GM10248 (cell line): ENCODE measurements at places on chromosomes 4 and X.
A peak's percentile ranks its signal among the peaks of the same experiment; 100 is the strongest.

DNA sequence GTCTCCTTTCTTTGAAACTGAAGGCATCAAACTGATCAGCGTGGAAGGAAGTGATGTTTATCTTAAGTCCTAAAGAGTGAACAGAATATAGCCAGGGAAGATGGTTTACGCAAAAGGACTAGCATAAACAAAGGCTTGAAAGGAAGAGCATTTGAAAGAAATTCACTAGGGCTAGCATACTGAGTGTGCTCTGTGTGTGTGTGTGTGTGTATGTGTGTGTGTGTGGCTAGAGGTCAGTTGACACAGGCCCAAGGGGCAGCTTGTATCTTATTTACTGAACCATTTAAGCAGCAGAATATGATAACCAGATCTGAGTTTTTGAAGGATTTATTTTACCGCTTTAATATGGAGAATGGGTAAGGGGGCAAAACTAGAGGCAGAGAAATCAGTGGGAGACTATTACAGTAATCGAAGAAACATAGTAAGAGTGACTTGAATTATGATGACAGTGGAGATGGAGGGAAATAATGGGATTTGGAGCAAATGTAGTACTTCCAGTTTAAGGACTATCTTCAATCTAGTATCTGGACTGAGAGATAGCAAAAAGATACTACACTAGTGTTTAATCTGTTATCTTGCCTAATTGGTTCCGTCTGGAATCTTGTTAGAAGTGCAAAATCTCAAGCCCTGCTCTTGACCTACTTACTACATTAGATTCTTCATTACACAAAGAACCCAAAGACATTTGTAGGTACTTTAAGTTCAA is 36.9 kb downstream of the CEP44 start:
- no peak for DNase-seq

- no peak for DNase-seq
Measured at GRCh38 chrX:10178866-10179463, 22.2 kb downstream of the CLCN4 start.

GRCh38 chr4:6768539-6768905 is 14.0 kb upstream of the KIAA0232 start:
- DNase-seq = no peak

DNA sequence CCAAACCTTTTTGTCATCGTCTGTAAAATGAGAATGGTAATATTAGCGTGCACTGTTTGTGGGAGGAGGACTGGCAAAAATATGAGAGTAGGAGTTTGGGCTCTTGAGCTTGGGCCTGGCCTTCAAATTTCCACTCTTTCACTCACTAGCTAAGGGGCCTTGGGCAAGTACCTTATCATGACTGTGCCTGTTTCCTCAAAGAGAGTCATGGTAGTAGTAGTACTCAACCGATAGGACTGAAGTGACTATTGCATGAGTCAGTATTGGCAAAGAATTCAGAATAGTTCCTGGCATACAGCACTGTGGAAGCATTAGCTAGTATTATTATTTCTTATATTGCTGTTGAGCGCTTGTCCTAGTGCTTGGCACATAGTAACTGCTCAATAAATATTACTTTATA is 16.0 kb upstream of the RBM3 start:
- DNase-seq = no peak

DNA sequence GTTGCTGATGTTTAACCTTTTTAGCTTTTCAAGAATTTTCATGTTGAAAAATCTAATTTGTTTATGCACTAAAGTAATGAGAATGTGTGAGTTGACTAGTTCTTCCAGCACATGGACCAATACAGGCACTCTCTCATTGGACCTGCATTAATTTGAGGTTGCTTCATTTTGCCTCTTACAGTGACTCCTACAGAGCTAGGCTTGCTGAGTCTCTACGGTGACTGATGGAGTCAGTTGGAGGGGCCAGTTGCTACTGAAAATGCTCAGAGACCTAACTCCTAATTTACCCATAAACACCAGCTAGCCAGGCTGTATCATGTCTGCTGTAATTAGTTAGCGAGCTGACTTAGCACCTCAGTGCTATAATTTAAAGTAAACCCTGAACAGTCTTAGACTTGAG is 10.9 kb downstream of the MTHFD2L start:
- DNase-seq = no peak

GRCh38 chr4:69098470-69098869 is 2.2 kb downstream of the UGT2B7 start:
- no peak for DNase-seq

GRCh38 chr4:60953826-60954225 is 246.3 kb upstream of the ADGRL3 start:
- no peak for DNase-seq

- no peak for DNase-seq
Measured at GRCh38 chr4:54276641-54277430, 47.7 kb downstream of the PDGFRA start.

DNA sequence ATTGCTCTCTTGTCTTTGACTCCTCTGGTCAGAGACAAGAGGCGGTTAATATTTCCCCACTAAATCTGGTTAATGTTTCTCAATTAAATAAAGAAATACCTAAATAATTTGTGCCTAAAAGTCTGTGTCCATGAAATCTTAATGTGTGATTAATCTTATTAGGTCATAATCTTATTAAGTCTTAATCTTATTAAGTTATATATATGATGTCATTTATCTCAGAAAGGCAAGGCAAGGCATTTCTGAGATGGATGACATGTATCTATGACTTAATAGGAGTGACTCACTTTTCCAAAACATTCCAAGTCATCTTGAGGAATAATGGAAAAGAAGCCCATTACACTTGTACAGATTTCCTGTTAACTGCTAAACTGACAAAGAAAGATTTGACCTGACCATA is 74.7 kb downstream of the TRAM1L1 start:
- no peak for DNase-seq

DNA sequence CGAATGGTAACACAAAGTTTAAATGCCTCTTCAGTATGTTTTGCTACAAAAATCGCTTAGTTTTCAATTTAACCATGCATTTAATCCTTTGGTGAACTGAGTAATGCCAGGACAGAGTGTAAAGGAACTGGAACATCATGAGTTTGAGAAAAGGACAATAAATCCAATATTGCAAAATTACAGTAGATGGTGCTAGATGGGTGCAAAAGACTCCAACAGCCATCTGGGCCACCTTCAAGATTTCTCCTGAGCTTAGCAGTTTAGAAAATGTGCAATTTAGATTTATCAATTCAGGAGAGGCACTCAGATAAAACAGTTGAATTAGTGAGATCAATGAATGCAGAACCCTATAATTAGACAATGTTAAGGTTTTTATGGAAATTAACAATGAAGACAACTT is 33.2 kb upstream of the MID1IP1 start:
- peak; percentile 10 for DNase-seq
